SK-N-MC (cell line): ENCODE measurements at places on chromosomes 11 and 22.

DNA sequence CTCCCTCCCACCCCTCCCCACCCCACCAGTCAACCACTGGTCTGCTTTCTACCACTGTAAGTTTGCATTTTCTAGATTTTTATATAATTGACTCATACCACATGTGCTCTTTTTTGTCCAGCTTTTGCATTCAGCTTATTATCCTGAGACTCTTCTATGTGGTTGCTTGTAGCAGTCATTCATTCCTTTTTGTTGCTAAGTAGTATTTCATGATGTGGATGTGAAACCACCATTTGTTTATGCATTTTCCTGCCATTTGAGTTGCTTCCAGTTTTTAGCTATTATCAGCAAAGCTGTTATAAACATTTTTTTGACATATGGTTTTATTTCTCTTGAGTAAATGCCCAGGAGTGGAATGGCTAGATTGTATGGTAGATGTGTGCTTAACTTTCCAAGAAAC, 77.0 kb upstream of the FGF3 start:
- no peak for DNase-seq

- no peak for DNase-seq
Observed at GRCh38 chr11:12770435-12770834, 96.2 kb downstream of the TEAD1 start.

DNA sequence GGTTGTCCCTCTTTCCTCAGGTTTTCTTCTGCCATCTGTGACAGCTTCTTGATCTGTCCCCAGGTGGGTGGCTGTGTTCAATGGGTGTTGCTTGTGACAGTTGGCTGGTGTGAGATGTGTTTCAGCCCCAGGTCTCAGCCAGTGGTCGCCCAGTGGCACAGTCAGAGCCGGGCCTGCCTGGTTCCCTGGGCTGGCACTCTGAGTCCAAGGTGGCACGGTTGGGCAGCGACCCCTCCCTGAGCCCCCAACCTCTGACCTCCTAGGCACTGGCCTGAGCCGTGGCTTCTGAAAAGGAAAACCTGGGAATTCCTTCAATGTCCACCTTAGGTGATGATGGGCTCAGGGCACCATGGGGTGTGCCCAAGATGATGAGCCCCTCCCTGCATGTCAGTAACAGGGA, 14.0 kb upstream of the PRODH start:
- DNase-seq = no peak

- DNase-seq = no peak
Observed at GRCh38 chr11:62144641-62145255, 20.9 kb downstream of the INCENP start.

DNA sequence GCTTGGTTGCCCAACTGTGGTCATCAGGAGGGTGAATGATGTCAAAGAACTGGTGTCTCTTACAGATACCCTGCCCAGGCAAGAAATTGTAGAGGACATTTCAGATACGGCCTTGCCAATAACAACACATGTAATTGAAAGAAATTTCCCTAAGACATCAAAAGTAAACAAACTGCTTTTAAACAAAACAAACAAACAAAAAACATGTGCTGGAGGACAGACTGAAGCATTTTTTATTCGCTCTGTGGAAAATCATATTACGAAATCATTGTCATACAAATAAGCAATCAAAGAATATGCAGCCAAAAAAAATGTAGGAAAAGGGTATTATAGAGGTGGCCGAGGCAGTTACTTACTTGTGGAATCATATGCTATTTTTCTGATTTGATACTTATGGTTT, 52.1 kb upstream of the MYEOV start:
- no peak for DNase-seq

DNA sequence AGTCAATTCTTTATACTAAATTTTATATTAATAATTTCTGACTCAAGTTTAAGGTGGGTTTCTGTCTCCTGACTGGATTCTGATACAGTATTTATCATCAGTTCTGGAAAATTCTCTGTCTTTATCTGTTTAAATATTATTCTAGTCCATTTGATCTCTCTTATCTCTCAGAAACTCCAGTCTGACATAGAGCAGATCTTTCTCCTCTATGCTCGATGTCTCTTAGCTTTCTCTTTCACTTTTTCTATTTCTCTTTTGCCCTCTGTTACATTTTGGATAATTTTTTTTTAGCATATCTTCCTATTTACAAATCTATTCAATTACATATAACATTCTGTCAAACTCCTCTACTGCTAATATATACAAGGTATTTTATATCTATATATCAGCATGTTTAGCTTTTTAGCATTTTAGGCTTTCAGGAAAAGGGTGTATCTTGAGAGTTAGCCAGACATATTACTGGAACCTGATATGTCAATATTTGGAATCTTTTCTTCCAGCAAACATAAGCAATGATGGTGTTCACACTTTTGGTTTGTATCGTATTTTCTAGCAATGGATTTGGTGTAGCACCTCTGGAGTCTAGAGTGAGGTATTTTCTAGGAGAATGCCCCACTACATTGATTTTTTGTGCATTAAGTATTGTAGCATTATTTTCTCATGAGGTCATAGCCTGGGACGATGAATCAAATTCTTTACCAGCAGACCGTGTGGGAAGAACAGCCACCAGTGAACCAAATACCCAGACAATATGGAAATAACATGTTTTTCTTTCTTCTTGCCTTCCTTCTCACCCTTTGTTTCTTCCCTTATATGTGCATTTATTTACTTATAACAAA, 4.1 kb upstream of the NNMT start:
- no peak for DNase-seq

GRCh38 chr11:6200975-6201374, 2.0 kb downstream of the OR52W1 start:
- no peak for DNase-seq

DNA sequence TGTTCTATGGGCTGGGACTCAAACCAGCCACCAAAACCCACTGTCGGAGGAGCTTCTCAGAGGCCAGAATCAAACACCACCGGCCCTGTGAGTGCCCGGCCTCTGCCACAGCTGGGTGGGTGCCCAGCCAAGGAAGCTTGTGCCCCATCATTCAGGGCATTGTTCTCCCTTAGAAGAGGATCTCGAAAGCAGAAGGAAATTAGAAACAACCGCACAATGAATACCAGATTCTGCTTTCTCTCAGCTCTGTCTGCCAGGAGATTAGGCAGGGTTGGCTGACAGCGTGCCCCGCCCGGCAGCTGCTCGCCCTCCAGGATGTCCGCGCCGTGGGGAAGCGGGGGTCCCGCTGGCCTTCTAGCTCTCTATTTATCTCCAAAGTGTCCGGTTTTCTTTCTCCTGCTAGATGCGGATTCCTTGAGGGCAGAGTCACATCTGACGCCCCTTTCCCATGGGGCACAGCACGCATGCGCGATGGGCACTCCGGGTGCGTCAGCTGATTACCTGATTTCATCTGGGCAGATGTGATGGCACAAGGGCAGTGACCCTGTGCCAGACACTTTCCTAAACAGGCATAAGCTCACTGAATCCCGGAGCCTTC, 25.5 kb downstream of the SCGB1A1 start:
- DNase-seq = no peak

- DNase-seq = peak; percentile 50
Observed at GRCh38 chr11:123246749-123247495, 51.9 kb upstream of the CLMP start.

DNA sequence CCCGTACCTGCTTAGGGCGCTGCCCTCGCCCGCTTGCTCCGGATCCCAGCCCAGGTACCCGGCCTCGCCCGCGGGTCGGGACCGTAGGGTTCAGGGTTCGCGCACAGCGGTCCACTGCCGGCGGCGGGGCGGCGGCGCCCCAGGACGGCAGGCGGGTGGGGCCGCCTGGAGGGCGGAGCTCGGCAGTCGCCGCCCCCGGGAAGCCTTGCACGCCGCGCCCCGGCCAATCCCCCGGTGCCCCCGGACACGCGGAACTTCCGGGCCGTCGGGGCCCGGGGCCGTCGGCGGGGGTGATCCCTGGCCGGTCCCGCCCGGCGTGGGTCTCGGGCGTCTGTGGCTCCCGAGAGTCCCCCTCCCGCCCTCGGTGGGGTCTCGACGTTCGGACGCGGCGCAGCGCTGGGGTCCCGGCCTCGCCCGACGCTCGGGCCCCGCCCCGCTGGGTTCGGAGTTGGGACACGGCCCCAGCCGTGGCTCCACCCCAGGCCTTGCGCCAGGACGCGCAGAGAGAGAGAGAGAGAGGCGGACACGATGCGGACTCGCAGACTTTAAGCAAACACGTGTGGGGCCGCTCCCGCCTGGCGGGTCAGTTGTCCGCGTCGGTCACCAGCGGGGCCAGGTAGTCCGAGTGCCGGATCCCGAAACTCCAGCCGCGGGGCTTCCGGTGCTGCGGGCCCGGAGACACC, at the start of gene TYMP:
TSS of gene TYMP (minus strand) at position 116 of the 683 bp plus-strand sequence. CDS start 303 bp downstream, outside the sequence.
- no peak for DNase-seq

DNA sequence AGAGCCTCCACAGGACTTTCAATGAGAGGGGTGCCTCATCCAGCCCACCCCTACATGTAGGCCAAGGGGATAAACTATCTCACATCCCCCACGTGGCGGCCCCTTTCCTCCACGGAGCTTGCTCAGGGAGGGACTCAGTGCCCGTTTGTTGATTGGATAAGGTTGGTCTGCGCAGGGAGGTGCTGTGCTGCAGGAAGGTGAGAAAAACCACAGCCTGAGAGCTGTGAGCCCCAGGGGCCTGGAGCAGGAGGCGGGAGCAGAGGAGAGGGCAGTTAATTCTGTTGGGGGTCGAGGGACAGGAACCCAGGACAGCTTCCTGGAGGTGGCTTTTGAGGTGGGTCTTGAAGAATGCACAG, 31.9 kb upstream of the ATXN10 start:
- no peak for DNase-seq
